Fibroblast of the conjunctiva (primary cell): ENCODE measurements at places on chromosomes 3 and 15.

DNA sequence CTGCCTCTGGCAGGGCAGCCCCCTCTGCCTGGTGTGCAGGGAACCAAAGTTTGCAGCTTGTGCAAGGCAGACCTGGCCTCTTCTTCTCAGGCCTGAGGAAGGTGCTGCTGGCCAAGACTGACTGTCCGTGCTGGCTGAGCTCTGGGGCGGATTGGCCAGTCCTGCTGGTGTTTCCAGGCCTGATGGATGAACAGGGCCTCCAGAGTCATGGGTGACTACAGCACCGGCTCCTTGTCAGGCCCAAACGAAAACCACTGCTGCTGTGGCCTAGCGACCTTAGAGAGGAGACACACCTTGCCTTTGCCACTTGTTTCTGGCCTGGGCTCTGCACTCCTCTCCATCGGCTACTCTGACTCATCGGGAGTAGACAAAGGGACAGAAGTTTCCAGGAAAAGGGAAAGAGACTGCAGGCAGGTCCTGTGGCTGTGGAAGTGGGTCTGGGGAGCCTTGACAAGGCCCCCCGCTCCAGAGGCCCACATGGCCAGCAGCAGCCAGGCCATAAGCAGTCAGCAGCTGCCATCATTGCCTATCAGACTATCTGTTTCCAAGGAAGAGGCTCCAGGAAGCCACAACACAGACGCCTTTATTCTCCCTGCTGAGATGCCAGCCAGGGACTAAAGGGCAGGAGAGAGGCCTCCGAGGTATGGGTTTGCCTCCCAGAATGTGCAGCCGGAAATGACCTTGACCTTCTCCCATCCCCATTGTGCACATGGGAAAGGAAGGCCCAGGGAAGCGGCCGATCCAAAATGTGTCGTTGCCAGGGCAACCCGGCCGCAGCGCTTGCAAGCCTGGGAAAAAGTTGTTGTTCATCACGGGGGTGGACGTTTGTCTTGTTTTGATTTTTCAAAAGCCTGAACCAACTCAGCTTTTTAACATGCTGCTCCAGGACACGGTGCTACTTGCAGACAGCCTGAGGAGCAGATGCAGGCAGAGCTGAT lies 160.5 kb downstream of the CHSY1 start:
- DNase-seq = no peak

- no peak for DNase-seq
Measured at GRCh38 chr15:49343546-49343945, 79.5 kb upstream of the FGF7 start.

GRCh38 chr3:124274051-124274450 lies 282.1 kb upstream of the ROPN1 start:
- DNase-seq = no peak

DNA sequence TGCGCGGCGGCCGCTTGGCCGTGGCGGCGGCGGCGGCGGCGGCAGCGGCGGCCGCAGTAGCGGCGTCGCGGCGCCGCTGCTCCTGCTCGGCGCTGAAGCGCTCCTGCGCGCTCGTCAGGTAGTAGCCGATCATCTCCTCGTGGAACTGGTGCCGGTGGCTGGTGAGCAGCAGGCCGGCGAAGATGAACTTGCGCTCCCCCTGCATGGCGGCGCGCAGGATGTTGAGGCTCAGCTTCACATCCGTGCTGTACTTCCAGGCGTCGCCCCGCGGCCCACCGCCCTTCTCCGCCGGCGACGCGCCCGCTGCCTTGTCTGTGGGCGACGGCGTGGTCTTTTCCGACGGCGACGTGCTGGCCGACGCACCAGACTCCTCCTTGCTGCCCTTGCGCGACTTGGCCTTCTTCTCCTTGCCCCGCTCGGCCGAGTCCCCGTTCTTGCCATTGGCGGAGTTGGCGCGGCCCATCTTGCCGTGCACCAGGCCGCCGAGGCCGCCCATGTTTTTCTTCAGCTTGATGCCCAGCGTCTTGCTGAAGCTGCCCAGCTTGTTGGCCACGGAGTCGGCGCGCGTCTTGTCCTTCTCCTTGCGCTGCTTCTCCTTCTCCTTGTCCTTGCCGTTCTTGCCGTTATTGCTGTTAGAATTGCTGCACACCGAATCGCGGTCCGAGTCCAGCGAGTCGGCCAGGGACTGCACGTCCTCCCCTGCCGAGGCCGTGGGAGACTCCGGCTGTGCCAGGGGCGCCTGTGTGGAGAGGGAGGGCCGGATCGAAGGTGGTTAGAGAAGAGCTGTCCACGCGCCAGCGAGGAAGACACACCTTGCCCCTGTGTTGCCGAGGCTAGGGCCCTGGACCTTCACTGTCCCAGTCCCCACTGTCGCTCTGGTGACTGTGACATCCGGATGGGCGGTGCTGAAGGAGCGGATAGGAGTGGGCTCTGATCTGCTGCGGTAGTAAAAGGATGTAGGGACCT lies 157.6 kb downstream of the KLF13 start:
- DNase-seq = no peak

DNA sequence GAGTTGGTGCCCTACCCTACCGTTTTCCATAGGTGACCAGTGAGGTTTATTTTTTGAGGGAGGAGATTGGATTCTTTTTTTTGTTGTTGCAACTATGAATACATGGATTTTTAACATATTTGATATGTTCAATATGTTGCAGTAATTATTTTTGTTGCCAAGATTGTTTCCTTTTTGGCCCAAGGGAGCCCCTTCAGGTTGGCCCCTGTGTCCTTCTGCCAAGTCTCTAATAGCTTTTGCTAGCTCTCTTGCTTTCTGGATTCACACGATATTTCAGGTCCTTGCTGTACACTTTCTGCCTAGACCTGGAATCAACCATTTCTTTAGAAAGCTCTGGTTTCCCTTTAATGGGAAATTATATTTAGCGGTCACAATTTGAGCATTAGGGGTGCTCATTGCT lies 22.7 kb upstream of the SLC28A1 start:
- DNase-seq = no peak

DNA sequence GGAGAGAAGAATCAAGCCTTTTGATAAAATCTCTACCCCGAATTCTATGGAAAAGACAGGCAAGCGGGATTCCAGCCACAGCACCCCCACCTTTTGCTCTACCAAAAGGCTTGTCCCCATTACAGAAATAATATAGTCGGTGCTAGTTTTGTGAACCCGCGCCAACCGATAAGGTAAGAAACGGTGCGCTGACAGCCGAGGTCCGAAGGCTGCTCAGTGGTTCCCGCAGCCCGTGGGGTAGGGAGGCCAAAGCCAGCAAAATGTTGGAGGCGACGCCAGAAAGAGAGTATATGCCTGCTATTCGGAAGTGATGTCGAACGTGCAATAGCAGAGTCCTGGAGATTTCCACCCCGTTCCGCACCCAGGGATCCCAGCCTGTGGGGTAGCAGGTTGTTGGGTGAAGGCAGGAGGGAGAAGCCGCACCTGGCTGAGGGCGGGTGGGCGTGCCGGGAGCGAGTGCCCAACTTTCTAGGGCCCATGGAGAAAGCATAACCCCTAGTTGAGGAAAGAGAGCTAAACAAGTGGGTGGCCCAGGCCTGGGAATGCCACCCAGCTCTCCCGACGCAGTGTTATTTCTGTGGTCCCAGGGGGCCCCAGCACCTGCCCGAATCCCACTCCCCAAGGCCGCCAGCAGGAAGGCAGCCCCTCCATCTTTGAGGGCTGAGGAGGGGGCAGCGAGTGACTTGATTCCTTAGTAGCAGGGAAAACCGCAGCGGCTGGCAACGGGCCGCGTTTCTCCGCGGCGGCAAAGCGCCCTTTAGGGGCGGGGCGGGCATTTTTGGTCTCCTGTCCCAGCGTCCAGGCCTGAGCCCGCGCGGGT lies 7.9 kb upstream of the SOX2 start:
- DNase-seq = no peak
